ENCODE measurements at places on chromosomes 1 and 21.

- no peak for DNase-seq
These were observed 7.5 kb downstream of the NBPF1 start for GRCh38 chr1:16605532-16606505.

DNA sequence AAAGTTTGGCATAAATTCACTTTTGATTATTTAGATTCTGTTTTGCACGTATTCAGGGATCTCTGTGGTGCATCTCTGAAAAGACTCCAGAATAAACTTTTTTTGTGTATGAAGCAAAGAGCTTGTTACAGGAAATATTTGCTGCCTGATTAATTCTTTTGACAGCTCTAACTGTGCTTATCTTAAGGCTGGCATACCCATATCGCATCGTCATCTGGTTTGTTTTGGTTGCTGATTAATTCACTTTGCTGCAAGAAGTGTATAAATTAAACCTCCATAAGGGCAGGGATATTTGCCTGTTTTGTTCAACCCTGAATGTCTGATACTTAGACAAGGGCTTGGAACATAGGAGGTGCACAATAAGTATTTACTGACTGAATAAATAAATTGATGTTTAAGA, 17.5 kb upstream of the DUSP10 start:
- DNase-seq: no peak

DNA sequence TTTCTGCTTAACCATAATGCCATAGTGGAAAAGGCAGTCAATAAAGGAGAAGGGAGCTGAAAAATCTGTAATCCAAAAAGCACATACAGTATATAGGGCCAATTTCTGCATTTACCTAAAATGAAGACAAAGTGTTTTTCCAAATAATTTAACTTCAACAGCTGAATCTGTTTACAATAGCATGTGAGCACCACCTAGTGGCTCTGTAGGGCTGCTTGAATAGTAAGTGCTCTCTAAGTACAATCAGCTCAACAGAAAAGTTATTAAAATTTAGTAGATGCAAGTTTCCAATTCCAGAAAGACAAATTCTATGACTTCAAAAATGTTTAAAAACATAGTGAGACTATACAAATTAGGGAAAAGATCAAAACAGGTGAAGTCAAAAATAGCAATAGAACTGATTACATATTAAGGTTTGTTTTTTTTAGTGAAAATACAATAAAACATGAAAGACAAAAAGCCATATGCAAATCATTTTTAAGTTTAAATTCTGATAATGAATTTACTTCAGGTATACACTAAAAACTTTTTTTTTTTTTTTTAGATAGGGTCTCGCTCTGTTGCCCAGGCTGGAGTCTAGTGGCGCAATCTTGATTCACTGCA, 220.0 kb downstream of the SETD4 start:
- DNase-seq: no peak

- no peak for DNase-seq
These were observed 511.1 kb upstream of the ADGRL4 start for GRCh38 chr1:79517470-79518224.

GRCh38 chr1:24345334-24345733, 26.2 kb downstream of the GRHL3 start:
- no peak for DNase-seq

DNA sequence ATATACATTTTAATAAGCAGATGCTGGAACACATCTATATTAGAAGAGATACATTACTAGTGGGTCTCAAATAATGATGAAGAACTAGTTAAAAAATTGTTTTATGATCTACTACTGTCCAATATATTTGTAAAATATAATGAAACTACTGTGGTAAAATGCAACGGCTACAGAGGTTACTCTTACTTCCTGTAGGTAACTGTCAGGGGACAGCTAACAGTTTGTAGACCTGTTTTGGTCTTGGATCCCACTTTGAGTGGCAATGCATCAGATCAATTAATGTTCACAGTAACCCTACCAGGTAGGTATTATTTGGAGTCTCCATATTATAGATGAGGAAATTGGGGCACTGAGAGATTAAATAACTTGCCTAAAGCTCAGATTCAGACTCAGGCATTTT, 26.7 kb upstream of the MYSM1 start:
- DNase-seq: no peak

DNA sequence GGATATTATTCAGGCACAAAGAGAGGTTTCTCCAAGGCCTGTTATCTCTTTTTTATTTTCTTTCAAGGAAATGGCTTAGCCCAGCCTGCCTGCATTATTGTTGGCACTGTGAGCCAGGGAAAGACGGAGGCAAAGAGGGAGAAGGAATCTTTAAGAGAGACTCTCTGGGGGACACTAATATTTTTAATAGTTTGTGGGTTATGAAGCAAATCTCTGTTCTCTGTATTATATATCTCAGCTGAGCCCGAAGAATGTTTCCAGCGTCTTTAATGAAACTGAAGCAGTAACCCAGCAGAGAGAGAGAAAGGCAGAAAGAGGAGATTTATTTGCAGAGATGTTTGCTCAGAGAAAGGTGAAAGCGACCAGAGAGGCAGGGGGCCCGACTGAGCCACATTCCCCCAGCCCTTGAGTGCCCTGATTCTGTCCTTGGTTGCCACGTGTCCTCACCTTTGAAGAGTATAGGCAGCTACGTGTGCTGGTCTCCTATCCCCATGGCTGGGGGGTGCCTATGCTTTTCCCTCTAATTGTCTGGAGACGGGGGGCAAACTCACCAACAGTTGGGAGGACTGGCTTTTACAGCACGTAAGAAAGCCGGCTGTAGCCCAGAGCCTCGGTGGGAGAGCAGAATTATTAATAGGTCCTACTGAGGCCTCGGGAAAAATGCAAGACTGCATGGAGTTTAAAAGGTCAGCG, 166.4 kb downstream of the TRABD2B start:
- no peak for DNase-seq

- no peak for DNase-seq
These were observed 224.8 kb downstream of the NTNG1 start for GRCh38 chr1:107365527-107366240.

GRCh38 chr1:14815175-14815877, 216.8 kb downstream of the KAZN start:
- no peak for DNase-seq

GRCh38 chr1:200376528-200376927, 33.3 kb downstream of the ZNF281 start:
- no peak for DNase-seq

DNA sequence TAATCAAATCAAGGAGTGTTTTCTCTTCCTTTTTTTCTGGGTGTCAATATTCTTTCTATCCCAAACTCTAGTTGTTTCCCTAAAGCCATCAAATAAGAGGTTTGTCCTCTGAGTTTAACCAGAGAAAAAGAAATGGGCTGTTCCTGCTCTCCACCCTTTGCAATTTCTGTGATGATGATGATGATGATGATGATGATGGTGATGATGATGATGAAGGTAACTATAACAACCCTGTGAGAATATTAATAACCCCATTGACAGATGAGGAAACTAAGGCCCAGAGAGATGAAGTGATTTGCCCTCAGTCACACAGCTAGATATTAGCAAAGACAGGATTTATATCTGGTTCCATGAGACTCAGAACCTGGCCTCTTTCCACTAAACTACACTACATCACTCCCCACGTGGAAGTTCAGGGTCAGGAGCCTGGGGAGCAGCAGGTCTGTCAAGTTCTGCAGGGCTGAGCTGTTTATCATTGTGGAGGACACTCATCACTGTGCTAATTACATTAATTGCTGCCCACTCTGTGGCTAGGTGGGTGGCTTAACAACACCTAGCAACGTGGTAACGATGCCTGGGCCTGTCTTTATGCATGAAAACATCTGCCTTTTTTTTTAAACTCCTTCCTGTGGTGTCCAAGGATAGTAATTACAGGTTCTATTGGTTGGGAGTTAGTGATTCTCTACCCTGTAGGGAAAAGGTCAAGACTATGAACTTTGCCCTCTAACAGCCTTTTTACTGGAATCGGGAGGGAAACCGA, 19.0 kb upstream of the JUN start:
- DNase-seq: no peak

DNA sequence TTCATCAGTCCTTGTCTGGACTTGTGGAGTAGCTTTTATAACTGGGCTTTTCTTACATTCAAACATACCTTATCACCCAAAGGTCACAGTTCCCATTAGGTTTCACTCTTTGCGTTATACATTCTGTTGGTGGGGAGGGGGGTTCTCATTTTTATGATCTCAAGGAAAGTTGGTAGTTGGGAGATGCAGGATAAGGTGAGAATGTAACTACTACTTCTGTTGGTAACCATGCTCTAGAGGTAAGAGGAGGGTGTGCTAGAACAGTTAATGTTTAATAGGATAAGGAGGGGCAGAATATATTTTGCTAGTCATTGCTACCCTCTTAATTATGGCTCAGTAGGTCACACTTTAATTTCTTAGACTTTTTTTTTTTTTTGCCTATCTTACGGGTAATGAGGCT, 10.7 kb downstream of the YBX1 start:
- DNase-seq: no peak

Data from activated T-helper 1 cell treated with anti-CD3 and anti-CD28 coated beads, Interleukin-2, amount 50 U/mL, for 16 hours (primary cell).